ENCODE measurements at places on chromosomes 6 and 20.

DNA sequence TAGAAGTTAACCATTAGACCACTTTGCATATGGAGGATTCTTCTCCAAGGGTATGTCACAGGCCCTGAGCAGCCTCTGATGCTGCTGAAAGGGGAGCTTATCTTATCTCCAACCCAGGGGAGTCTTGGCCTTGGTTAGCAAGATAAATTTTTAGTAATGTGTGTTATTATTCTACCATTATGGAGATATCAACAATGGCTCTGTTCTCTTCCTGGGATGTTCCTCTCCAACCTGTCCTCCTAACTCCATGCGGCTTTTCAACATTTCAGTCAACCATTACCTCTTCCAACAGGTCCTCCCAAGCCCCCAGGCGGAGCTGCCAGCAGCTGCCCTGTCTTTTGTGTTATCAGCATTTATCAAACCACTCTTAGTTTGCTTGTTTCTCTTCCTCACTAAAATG lies 48.4 kb upstream of the FOXC1 start:
- no peak for DNase-seq

GRCh38 chr6:44527583-44528369 lies 140.3 kb downstream of the CDC5L start:
- DNase-seq, result no peak

GRCh38 chr6:169326067-169326799 lies 72.6 kb upstream of the THBS2 start:
- DNase-seq, result no peak

DNA sequence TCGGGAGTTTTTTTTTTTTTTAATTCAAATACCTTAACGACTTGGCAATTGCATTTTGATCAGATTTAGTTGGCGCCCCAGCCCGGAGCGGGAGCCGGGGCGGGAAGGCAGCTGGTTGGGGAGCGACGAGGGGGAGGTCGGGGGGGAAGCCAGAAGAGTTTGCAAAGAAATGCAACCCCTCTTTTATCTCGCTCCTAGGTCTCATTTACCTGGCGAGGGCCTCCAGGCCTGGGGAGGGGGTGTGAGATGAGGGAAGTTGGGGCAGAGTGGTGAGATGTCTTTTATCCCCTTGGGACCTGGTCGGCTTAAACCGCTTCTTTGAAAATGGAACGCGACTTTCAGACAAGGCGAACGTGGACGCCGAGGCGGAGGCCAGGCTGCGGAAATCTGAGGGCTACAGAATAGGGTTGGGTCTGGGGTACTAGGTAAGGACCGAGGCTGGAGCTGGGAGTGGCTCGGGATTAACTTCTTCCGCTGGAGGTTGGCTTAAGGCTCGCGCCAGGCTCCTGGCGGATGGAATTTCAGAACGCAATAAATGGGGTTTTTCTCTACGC lies 40.3 kb downstream of the NCR2 start:
- DNase-seq, result no peak

- DNase-seq, result no peak
Measured at GRCh38 chr6:144785056-144785455, 499.9 kb downstream of the UTRN start.

DNA sequence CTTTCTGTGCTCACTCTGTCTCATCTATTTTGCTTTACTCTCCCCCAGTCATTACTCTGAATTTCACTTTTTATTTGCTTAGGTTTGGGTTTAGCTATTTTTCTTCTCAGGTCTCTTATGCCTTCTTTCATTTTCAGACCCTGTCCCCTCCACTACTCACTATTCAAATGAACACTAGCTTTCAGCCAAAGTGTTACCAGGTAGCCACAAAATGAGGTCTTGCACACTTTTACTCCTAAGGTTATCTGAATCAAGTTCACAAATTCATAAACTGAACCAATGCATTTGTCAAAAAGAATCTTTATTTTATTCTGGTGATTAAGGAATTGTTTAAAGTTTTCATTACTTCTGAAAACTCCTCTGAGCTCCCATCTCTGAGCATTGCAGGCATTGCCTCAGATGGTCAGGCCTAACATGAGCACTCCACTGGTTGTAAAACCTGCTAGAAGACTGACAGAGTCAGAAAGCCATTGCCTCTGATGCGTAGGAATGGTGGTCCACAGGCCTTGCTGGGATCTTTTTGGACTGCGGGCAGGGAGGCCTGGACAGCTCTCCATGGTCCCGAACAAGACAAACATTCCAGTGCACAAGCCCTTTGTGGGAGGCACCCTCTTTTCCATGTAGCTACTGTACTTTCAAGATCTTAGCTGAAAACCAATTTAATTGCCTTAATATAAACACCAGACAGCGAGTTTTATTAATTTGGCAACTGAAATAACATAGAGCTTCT lies 48.5 kb downstream of the FYN start:
- no peak for DNase-seq

DNA sequence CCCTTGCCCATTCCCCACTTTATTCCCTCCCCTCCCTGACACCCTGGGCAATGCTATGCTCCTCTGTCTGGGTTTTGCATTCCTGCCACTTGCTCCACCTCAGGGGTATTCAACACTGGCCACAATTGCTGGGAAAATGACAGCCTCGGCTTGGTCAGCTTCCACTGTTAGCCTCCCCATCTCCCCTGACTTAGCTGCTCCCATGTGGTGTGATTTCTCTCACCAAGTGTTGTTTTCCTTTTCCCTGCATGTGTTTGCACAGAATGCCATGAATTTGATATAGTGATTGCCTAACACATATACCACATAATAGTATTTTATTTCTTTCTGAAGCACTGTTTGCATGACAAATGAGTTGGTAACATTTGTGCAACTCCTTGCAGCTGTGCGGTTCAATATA lies 1.4 kb upstream of the LEMD2 start:
- no peak for DNase-seq

DNA sequence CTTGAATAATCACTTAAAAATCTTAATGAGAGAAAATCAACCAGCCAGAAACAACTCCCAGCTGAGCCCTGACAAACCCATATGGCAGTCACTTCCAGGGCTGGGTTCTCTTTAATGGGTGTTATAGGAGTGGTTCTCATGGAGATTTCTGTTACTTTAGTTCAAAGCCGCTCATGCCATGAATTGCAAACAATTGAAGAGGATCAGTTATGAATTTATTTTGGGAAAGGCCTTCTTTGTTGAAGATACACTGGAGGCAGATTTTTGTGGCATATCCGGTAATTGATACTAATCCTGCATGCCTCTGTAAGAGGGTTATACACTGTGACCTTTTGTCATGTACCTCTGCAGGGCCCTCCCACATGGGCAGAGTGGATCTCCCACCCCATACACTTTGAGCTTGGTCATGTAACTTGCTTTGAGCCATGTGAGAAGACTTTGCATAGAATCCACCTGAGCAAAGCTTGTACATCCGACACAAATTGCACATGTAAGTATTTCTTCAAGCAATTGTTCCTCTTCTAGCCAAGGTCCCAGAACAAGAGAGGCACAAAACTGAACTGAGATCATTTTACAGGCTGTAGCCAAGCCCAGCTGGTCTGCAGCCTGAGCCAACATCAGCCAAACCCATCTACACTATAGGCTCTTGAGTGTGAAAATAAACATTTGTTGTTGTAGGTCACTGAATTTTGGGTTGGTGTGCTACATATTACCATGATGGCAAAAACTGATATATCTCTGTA lies 492.3 kb downstream of the PREX1 start:
- DNase-seq, result no peak

DNA sequence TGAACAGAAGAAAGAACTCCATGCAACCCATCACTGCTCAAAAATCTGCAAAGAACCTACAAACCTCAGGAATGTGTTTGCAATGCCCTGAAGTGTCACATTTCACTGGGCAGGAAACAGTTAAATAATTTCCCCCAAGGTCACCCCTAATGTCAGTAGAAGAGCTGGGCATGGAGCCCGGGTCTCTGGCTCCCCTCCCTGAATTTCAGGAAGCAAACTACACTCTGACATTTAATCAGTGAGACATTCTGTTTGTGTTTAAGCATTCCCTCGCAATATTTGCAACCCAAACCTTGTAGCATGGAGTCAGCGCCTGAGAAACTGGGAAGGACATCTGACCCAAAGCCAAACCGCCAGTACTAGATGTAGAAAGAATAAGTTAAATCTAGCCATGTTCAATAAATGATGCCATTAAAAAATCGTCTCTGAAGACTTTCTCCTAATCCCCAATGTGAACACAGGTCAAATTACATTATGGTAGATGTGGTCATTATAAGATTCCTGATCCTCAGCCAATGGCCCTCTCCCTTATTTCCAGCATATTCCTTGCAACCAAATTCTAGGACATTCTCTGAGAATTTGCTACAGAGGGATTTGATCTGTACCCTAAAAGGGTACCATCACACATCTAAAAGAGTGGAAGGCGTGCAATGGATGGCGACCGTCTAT lies 91.2 kb upstream of the ADTRP start:
- no peak for DNase-seq

DNA sequence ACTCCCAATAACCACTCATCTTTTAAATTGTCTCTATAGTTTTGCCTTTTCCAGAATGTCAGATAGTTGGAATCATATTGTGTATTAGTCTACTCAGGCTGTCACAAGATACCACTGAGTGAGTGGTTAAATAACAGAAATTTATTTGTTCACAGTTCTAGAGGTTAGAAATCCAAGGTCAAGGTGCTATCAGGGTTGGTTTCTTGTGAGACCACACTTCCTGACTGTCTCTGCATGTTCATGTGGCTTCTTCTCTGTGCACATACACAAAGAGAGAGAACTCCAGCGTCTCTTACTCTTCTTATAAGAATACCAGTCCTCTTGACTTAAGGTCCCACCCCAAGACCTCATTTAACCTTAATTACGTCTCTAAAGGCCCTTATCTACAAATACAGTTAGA lies 23.9 kb upstream of the PRSS35 start:
- DNase-seq, result no peak
